ENCODE measurements at places on chromosomes 12 and 14.

DNA sequence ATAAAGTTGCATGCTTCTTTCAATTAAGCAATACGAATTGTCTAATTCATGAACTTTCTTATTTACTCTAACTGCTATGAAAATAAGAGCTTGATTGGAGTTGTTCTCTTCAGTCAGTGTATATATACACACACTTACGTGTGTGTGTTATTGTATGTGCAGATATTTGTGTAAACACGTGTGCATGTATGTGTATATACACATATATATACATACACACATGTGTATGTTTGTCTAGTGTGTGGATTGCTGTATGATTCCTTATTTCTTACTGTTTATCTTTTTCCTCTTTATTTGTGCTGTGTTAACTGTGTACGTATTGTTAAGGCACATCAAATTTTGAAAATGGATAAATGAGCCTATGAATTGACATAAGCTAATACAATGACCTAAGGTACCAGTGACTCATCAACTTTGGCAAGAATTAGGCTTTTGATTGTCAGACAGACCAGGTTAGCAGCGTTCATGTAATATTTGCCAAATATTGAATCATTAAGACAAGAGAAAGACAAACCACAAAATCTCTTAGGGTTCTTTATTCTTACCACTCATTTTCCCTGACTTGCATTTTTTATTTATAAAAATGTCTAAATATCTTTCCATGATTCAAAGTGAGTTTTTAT, 423.9 kb downstream of the SOX5 start:
- DNase-seq, result no peak

DNA sequence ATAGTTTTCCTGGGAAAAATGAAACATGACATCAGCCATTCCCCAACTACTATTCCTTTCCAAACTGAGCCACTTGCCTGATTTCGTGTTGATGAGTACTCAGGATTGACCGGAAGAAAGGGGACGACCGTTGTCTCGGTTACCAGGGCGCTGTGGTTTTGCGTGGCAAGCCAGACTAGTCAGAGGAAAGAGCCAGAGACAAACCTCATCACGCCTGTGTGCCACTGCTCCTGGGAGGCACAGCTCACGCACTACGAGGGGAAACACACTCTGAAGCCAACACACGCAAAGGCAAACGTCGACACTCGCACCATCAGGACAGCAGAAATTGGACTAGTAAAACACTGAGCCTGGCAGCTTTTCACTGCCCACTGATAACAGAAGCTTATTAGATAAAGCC, 35.0 kb downstream of the GIT2 start:
- no peak for DNase-seq

DNA sequence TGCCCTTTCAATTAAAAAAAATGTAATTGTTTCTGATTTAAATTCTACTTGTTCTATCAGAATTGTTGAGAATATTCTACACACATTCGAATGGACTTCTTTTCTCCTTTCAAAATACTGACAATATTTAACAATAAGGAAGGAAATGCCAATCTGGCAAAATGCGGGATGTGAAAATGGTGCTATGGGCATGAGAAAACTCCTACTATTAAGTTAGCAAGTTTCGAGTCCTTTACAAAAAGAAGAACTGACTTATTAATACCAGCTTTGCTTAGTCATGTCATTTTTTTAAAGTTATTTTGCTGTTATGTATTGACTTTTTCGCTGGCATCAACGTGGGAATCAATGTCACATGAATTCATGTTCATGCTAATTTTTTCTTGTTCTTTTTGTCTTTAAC, 31.7 kb upstream of the ARL1 start:
- no peak for DNase-seq

GRCh38 chr14:103686831-103687485, 28.3 kb downstream of the XRCC3 start:
- DNase-seq, result no peak

GRCh38 chr12:52215587-52216031, 17.4 kb upstream of the KRT7 start:
- DNase-seq, result no peak

DNA sequence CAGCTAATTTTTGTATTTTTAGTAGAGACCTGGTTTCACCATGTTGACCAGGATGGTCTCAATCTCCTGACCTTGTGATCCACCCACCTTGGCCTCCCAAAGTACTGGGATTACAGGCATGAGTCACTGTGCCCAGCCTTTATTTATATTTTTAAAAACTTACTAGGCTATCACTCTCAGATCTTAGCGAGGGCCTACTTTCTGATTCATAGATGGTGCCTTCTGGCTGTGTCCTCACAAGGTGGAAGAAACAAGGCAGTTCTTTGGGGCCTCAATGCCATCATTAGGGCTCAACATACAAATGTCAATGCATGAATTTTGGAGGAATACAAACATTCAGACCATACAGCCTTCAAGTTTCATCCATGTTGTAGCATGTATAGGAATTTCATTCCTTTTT, 2.4 kb upstream of the DGLUCY start:
- DNase-seq, result no peak

DNA sequence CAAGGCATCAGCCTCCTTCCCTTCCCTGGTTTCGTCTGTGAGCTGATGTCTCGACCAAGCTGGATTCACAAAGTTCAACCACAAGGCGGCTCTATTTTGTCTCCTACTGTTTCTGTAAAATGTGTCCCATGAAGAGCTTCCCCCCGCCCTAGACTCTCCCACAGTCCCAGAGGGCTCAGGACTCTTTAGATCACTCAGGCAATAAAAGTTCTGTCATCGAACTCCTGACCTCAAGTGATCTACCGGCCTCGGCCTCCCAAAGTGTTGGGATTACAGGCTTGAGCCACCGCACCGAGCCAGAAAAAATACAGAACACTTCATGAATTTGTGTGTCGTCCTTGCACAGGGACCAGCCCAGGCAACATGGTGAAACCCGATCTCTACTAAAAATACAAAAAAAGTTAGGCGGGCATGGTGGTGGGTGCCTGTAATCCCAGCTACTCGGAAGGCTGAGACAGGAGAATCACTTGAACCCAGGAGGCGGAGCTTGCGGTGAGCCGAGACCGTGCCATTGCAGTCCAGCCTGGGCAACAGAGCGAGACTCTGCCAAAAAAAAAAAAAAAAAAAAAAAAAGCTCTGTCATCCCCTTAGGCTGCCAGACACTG, 149.4 kb downstream of the BCL11B start:
- DNase-seq, result no peak

DNA sequence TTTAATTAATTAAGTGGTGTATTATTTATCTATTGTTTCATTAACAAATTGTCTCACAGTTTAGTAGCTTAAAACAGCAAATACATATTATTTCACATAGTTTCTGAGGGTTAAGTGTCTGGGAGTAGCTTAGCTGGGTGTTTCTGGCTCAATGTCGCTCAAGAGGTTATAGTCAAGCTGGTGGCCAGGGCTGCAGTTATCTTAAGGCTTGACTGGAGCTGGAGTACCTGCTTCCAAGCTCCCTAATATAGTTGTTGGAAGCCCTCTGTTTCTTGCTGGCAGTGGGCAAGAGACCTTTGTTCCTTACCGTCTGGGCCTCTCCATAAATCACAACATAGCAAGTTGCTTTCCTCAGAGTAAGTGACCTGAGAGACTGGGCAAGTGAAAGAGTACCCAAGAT, 66.6 kb downstream of the RAD51B start:
- DNase-seq, result no peak

DNA sequence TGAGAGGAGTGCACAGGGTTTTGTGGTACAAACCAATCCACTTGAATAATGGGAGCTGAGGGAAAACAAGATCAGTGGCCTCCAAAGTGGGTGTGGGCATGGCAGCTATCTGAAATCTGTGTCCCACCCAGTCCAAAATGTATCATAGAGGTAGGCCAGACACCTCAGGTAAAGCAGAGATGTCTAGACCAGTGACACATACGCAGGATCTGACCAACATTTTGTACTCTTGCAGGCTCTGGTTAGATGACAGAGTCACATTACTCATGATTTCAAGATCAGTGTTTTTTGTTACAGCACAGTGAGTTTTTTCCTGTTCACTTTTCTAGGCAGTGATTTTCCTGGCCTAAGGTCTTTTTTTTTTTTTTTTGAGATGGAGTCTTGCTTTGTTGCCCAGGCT, 211.8 kb downstream of the PCNX1 start:
- DNase-seq, result no peak

DNA sequence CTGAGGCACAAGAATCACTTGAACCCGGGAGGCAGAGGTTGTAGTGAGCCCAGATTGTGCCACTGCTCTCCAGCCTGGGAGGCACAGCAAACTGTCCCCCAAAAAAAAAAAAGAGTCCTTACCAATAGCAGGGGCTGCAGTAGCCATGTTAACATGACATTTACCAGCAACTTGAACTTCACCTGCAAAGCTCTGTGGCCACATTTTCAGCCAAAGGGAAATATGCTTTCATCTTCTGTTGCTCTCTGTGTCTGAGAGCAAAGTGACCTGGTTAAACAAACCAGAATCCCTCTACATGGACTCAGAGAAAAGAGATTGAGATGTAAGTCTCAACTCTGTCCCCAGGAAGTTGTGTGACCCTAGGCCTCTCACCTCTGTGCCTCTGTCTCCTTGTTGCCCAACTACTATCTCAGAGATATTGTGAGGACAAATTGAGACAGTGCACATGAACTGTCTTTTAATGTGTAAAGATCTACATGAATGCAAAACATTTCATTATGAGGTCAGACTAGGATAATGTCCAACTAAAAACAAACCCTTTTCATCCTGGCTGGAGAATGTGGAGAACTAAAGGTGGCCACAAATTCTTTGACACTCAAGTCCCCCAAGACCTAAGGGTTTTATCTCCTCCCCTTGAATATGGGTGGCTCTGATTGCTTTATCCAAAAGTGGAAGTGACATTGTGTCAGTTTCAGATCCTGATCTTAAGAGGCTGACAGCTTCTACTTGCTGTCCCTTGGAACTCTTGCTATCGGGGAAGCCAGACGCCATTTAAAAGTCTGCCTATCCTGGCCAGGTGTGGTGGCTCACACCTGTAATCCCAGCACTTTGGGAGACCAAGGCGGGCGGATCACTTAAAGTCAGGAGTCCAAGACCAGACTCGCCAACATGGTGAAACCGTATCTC, 24.7 kb upstream of the P2RX4 start:
- no peak for DNase-seq

- DNase-seq, result no peak
Observed at GRCh38 chr12:77401064-77401769, 335.8 kb upstream of the E2F7 start.

GRCh38 chr14:54919330-54919729, 16.7 kb upstream of the GCH1 start:
- no peak for DNase-seq

GRCh38 chr14:30225176-30225575, 297.5 kb upstream of the PRKD1 start:
- DNase-seq, result no peak

GRCh38 chr12:45338272-45338671, 122.4 kb downstream of the ANO6 start:
- no peak for DNase-seq

GRCh38 chr12:77720258-77720657, 110.4 kb upstream of the NAV3 start:
- no peak for DNase-seq

DNA sequence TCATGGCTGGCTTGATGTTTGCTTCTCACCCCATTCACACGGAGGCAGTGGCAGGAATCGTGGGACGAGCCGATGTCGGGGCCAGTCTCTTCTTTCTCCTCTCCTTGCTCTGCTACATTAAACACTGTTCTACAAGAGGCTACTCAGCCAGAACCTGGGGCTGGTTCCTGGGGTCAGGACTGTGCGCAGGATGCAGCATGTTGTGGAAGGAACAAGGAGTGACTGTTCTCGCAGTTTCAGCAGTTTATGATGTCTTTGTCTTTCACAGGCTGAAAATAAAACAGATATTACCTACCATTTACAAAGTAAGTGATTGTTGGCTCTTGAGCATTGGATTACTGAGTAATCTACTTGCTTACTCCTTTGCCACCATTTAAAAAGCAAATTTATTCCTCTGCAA, 170.6 kb downstream of the TMTC2 start:
- DNase-seq, result no peak

DNA sequence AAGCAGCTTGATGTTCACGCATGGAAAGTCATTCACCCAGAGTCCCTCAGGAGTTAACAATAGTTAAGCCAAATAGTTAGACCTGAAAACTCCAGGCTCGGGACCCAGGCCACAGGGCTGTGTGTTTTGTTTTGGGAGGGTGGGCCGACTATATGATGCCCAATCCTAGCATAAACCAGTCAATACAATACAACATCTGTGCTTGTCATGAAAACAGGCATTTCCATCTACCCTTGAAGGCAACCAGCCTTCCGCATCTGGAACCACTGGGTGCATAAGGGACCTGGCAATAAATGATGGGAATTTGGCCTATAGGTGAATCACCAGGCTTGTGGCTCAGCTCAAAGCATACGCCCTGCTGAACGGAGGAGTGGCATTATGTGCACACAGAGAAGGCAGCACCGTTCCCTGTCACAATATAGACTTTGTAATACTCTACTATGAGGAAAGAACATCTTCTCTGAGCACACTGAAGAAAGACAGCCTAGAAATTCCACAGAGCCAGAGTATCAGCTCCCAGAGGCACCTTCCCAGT, 91.0 kb upstream of the FOXN3 start:
- DNase-seq, result no peak

DNA sequence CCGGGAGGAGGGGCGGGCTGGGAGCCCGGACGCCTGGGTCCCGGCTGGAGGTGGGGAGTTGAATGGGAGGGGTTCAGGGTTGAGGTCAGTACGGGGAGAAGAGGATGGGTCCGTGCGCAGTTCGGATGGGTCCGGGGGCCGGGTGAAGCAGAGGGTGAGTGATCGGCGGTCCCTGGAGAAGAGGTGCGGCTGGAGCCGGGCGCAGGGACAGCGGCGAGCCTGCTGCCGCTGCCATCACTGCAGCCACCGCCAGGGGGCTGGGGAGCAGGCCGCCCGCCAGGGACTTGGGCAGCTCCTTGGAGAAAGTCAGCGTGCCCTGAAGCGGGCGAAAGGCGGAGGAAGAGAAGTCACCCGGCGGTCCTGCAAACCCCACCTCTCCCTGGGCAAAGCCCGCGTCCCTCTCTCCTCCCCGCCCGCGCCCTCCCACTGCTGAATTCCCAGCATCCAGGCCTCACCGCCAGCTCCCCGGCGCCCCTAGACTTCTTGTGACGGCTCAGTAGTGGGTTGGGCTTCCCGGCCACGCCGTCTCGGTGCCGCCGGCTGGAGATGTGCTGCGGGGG, 6.0 kb upstream of the GPR84 start:
- DNase-seq, result no peak

DNA sequence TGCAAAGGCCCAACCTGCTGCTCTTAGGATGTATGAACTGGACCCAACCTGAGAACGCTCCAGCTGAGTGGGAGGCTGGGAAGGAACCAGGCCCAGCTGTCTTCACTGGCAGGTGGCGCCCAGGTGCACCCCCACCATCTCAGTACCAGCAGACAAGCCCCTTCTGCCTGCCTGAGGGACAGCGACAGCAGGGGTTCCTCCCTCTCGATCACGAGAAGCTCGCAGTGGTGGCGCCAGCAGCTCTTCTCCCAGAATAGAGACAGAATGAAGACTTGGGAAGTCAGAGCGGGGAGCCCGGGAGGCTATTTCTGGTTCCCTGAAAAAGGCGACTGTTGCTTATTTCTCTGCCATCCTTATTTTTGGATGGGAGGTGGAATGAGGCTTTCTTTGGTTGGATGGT, 46.5 kb downstream of the CHGA start:
- DNase-seq, result no peak

Measured in activated CD8-positive, alpha-beta memory T cell treated with anti-CD3 and anti-CD28 coated beads for 1 hour (primary cell).